Sigmoid colon (tissue), 7 donors: ENCODE measurements at places on chromosomes 12 and 14. TPM values are rescaled to one million over a fixed set of nuclear protein-coding genes. Genes with fewer than 3 reads are reported as not detected.

GRCh38 chr12:128068211-128068610 lies 198.8 kb upstream of the TMEM132C start:
- no peak for DNase-seq

The DAO gene
- not detected for total RNA-seq

GRCh38 chr12:100234591-100235304 lies 32.1 kb downstream of the DEPDC4 start:
- no peak for DNase-seq

DNA sequence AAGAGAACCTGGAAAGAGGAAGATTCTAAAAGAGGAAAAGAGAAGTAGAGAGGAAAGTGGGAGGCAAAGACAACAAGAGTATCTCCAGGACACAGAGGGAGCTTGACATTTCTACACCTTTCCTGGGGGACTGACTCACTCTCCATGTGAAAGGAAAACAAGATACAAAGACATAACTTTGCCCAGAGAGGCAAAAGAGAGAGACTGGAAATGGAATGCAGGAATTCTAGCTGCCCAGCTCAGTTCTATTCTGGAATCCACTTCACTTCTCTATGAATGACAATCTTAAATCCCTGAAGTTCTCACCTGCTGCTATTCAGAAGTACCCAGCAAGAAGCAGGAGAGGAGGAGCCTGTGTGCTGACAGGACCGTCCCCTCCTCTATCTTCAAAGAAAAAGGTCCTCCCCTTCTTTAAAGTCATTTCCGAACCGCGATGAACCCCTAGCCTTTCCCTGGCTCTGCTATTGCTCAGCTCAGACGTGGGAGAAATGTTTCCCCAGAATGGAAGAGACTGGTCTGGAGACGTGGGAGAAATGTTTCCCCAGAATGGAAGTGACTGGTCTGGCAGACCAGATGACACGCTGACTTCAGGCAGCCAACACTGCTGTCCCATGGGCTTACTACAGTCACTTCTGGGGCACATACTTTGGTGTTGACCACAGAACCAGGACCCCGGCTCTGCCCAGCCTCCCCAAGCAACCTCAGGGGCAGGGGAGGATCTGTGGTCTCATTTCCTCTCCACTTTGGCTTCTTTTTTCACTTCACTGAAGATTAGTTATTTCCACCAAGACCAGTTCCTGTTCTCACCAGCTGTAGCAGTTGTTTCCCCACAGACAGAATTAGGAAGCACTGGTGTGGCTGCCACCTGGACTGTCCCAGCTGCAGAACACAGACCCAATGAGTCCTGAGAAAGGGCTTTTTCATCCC lies 8.3 kb downstream of the FMNL3 start:
- DNase-seq = peak; percentile 64

The AQP2 gene
- total RNA-seq = not detected

DNA sequence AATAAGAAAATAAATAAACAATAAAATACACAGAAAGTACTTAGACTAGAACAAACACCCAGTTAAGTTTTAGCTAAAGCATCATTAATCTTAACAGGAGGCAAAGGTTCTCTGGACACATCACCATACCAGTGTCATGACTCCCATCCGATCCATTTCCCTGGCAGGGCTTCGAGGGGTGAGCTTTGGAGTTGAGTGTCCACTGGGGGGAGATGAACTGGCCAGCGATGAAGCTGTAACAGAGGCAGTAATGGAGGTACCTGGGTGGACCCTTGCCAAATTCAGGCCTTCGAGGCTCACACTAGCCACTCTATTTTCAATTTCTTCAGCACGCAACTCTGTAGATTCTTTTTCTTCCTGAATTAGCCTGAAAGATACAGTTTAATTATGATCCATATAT lies 269.5 kb downstream of the ACSS3 start:
- no peak for DNase-seq
